ENCODE measurements at places on chromosomes 16 and 17.

- no peaks in the 10 kb centered on the region for H3K27me3 ChIP-seq
- H3K4me3 ChIP-seq = no peak overlapping the region
- H3K27ac ChIP-seq = no peak overlapping the region
- DNase-seq = no peak
Measured at GRCh38 chr17:79511471-79511870, 99.4 kb downstream of the RBFOX3 start.

GRCh38 chr17:75602644-75603043 lies 15.0 kb downstream of the MYO15B start:
- no peaks in the 10 kb centered on the region for H3K4me1 ChIP-seq
- H3K27ac ChIP-seq = no peak overlapping the region
- no peak overlapping the region for H3K4me3 ChIP-seq
- H3K27me3 ChIP-seq = no peaks in the 10 kb centered on the region
- no peak for DNase-seq
- no peaks in the 10 kb centered on the region for H3K36me3 ChIP-seq

GRCh38 chr17:61130330-61130729 lies 269.3 kb upstream of the TBX2 start:
- H3K4me3 ChIP-seq = no peak overlapping the region
- no peaks in the 10 kb centered on the region for H3K36me3 ChIP-seq
- H3K27ac ChIP-seq = no peak overlapping the region
- peaks cover 60% of the 10 kb centered on the region for H3K4me1 ChIP-seq
- no peak for DNase-seq

DNA sequence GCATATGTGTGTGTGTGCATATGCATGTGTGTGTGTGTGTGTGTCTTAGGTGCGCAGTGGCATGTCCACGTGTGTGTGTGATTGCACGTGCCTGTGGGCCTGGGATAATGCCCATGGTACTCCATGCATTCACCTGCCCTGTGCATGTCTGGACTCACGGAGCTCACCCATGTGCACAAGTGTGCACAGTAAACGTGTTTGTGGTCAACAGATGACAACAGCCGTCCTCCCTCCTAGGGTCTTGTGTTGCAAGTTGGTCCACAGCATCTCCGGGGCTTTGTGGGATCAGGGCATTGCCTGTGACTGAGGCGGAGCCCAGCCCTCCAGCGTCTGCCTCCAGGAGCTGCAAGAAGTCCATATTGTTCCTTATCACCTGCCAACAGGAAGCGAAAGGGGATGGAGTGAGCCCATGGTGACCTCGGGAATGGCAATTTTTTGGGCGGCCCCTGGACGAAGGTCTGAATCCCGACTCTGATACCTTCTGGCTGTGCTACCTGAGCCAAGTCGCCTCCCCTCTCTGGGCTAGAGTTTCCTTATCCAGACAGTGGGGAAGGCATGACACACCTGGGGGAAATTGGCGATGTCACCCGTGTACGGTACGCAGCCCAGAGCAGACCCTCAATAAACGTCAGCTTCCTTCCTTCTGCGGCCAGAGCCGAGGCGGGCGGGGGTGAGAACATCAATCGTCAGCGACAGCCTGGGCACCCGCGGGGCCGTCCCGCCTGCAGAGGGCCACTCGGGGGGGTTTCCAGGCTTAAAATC lies 47.6 kb downstream of the IL21R start:
- H3K36me3 ChIP-seq = no peaks in the 10 kb centered on the region
- peaks cover 3% of the 10 kb centered on the region for H3K4me1 ChIP-seq
- no peak overlapping the region for H3K27ac ChIP-seq
- no peak overlapping the region for H3K4me3 ChIP-seq

- peak; percentile 29 for DNase-seq
- no peaks in the 10 kb centered on the region for H3K36me3 ChIP-seq
- no peaks in the 10 kb centered on the region for H3K27me3 ChIP-seq
Measured at GRCh38 chr17:2214929-2215615, 88.5 kb downstream of the SMG6 start.

GRCh38 chr17:7883781-7884386 lies 4.7 kb upstream of the CHD3 start:
- peak overlapping the region; percentile 33 for H3K27ac ChIP-seq
- no peak for DNase-seq
- peaks cover 55% of the 10 kb centered on the region for H3K4me1 ChIP-seq
- no peaks in the 10 kb centered on the region for H3K27me3 ChIP-seq
- H3K4me3 ChIP-seq = peak overlapping the region; percentile 59

GRCh38 chr17:77213778-77214132 lies 73.0 kb downstream of the SEC14L1 start:
- peaks cover 67% of the 10 kb centered on the region for H3K36me3 ChIP-seq
- no peaks in the 10 kb centered on the region for H3K27me3 ChIP-seq
- no peak overlapping the region for H3K4me3 ChIP-seq
- no peak overlapping the region for H3K27ac ChIP-seq
- DNase-seq = no peak
- H3K4me1 ChIP-seq = no peaks in the 10 kb centered on the region

DNA sequence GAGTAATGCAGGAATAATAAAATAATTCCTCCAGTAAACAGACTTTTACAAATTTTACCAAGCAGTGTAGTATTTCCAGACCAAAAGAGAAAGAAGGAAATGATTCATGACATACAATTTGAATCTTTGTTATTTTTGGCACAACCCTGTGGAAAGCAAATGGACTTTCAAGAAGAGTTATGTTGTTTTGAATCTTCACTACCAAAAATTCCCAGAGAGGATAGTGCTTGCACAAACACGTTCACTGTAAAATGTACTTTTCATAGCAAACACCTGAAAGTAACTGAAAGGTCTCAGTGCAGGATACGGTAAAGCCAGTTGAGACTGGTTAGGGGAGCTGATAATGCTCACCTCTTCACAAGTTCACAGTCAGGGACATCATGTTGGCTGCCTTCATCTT lies 107.1 kb downstream of the USP22 start:
- no peak for DNase-seq
- H3K36me3 ChIP-seq = no peaks in the 10 kb centered on the region
- no peaks in the 10 kb centered on the region for H3K27me3 ChIP-seq
- no peak overlapping the region for H3K27ac ChIP-seq

GRCh38 chr17:1126250-1126797 lies 53.5 kb downstream of the ABR start:
- H3K27me3 ChIP-seq = no peaks in the 10 kb centered on the region
- no peak overlapping the region for H3K4me3 ChIP-seq
- peak overlapping the region; percentile 71 for H3K27ac ChIP-seq
- H3K36me3 ChIP-seq = no peaks in the 10 kb centered on the region
- no peak for DNase-seq

DNA sequence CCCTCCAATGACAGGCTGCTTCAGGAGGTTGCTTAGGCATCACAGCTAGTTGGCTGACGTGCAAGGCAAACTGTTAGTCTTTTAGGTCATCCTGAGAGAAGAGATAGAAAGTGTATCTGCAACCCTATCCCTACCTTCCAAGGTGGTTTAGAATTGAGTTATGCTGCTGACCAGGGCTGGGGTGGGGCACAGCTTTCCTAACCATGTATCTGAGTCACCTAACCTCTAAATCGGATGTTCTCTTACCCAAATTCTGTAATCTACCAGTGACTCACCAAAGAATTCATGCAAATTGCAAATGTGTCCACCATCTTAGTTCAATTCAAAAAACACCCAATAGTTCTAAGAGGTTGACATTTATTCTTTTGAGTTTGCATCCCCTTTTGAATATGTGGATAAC lies 107.2 kb upstream of the DYNLRB2 start:
- DNase-seq = no peak
- H3K4me3 ChIP-seq = no peak overlapping the region
- H3K27me3 ChIP-seq = no peaks in the 10 kb centered on the region
- no peaks in the 10 kb centered on the region for H3K4me1 ChIP-seq

DNA sequence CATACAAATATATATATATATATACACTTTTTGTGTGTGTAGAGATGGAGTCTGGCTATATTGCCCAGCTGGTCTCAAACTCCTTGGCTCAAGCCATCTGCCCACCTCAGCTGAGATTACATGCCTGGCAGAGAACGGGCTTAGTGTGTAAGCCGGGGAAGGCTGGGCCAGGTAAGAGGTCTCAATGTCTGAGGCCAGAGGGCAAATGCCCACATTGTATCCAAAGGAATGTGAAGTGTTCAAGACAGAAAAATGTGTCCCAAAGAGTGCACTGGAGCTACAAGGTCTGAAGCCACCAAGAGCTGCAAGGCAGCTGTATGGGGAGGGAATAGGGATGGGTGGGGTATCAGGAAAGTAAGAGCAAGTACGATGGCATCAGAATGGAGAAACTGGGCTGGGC lies 8.8 kb downstream of the CD2BP2 start:
- DNase-seq = no peak
- no peak overlapping the region for H3K27ac ChIP-seq
- H3K36me3 ChIP-seq = peaks cover 12% of the 10 kb centered on the region

DNA sequence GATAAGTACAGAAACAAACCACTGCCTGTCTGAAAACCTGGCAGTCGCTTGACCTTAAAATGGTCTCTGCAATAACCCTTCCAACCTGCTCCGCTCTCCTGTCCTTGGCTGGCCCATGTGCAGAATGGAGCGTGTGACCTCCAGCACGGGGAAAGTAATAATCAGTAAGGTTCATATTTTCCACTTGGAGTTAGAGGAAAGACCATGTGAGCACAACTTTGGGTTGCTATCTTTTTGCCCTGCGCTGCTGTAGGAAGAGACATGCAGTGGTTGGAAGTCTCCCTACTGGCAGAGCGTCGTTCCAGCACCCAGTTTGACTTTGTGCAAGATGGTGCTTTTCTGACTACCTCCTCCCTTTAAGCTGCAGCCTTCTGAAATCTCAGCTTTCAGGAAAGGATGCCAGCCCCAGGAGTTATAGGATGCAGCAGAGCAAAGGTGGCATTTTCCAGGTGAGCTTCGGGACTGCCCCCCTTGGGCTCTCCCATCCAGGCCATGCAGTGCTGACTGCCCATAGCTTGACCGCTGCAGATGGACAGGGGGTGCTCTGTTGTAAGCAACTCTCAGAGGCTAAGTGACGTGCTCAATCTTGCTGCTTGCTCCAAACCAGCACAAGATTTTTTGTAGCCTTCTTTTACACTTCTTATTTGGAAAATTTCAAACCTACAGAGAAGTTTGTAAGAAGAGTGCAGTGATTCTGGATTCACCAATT lies 110.7 kb upstream of the NOL11 start:
- no peaks in the 10 kb centered on the region for H3K27me3 ChIP-seq
- peaks cover 27% of the 10 kb centered on the region for H3K4me1 ChIP-seq
- H3K4me3 ChIP-seq = no peak overlapping the region
- H3K36me3 ChIP-seq = no peaks in the 10 kb centered on the region
- H3K27ac ChIP-seq = no peak overlapping the region
- no peak for DNase-seq

GRCh38 chr16:9437115-9437514 lies 345.7 kb downstream of the HAPSTR1 start:
- H3K27me3 ChIP-seq = no peaks in the 10 kb centered on the region
- H3K27ac ChIP-seq = no peak overlapping the region
- no peaks in the 10 kb centered on the region for H3K36me3 ChIP-seq
- no peaks in the 10 kb centered on the region for H3K4me1 ChIP-seq

GRCh38 chr16:19701091-19701490 lies 16.9 kb downstream of the KNOP1 start:
- H3K4me3 ChIP-seq = no peak overlapping the region
- H3K36me3 ChIP-seq = peaks cover 12% of the 10 kb centered on the region
- peak overlapping the region; percentile 7 for H3K27ac ChIP-seq

DNA sequence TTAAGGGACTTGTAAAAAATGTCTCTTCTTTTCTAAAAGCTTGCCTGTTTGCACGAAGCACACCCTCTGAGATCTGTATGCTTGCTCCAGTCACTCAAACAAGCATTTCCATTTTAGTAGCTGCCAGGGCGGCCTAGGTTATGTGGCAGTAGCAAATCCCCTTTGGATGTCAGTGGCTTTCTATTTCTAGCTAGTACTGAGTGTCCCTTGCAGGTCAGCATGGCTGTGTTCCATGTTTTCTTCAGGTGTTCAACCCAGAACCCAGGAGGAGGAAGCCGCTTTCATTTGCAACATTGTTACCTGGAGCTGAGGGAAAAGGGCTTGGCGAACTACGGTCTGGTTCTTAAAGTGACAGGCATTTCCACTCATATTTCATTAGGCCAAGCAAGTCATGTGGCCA lies 36.4 kb downstream of the FOXL1 start:
- no peak overlapping the region for H3K4me3 ChIP-seq
- H3K4me1 ChIP-seq = peaks cover 18% of the 10 kb centered on the region
- H3K36me3 ChIP-seq = no peaks in the 10 kb centered on the region
- H3K27ac ChIP-seq = no peak overlapping the region
- no peak for DNase-seq

DNA sequence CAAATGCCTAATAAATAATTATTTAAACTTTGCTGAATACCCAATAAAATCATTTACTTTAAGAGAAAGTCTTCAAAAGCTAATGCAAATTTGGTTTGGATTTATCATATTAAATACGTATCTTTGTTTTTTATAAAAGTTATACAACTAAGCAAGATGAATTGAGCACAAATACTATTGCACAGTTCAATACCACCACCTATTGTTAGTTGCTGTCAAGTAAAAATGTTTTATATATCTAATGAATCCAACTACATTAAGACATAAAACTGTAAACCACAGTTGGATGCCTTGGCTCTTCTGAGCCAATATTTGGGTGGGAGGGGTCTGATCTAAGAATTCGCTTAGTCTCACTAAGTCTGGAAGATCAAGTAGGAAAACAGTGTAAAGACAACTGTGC lies 7.7 kb downstream of the FBXL20 start:
- no peaks in the 10 kb centered on the region for H3K27me3 ChIP-seq
- DNase-seq = no peak
- H3K27ac ChIP-seq = peak overlapping the region; percentile 34
- H3K36me3 ChIP-seq = no peaks in the 10 kb centered on the region
- peaks cover 15% of the 10 kb centered on the region for H3K4me1 ChIP-seq

DNA sequence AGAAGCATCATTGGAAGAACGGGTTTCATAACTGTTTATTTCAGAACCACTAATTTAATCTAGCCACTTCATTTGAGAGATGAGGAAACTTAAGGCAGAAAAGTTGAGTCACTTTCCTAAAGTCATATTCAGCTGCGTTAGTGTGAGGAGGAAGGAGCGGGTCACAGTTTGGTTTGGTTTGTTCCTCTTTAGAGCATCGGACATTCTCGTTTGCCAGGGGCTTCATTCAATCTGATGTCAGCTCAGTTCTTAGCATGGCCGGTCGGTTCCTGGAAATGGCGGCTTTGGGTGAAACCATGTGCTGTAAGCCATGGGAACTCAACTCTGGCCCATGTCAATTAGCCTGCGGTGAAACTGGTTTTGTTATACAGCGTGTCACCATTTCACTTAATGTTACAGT lies 186.5 kb downstream of the LGALS9B start:
- peaks cover 6% of the 10 kb centered on the region for H3K4me1 ChIP-seq
- no peaks in the 10 kb centered on the region for H3K36me3 ChIP-seq
- H3K4me3 ChIP-seq = no peak overlapping the region
- no peak for DNase-seq

Measured in thoracic aorta (tissue), 2 donors.